ENCODE measurements at places on chromosomes 16 and 17.

DNA sequence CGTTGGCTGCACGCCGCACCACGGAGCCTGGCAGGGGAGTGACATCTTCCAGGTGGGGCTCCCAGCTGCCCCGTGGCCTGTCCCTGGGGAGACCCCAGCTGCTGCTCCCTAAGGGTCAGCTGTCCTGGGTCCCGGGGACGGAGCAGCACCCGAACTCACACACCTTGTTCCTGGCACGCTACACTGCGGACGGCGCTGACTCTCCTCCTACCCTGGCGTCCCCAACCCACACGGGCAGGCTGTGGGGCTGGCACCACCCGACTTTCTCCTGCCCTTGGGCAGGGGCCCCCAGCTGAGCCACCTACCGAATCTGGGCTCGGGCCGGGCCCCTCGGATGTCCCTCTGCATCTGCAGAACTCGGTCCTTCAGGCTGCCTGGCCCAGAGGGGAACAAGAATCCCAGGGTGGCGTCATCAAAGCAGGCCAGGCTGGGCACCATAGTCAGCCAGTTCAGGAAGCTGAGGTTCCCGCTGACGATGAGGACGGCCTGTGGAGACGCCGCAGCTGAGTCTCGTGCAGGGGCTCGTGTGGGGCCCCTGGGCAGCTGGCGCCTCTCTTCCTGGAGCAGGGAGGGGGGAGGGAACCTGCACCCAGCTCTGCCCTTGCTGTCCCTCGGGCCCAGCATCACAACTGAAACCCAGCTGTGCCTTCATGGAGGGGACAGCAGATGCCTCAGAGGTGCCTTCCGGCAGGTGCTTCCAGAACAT lies 70.5 kb upstream of the GNG13 start:
- no peak for DNase-seq

- DNase-seq, result no peak
Observed at GRCh38 chr17:70308618-70309017, 139.3 kb downstream of the KCNJ2 start.

DNA sequence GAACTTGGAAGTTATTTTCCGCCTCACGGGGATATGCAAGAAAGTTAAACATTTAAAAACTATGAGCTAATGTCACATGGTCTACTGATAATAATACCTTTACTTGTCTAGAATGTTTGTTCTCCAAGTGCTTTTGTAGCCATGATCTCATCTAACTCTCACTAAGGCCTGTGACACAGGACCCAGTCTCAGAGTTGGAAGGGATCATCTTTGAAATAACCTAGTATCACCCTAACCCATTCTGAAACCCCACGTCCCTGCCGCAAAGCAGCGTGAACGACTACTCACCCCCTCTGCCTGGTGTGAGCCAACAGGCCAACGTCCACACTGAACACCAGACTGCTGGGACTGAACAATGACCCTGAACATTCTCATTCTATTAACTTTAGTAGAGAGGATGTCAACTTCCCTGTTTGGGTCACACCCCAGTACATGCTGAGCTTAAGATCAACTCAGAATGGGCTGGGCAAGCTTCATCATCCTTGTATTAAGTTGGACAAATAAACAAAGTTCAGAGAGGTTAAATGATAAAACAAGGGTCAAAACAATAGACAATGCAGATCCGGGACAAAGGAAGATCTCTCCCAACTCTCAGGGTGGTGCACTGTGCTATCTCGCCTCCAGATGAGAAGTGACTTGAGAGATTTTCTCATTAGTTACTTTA lies 54.8 kb upstream of the BCAR1 start:
- no peak for DNase-seq

DNA sequence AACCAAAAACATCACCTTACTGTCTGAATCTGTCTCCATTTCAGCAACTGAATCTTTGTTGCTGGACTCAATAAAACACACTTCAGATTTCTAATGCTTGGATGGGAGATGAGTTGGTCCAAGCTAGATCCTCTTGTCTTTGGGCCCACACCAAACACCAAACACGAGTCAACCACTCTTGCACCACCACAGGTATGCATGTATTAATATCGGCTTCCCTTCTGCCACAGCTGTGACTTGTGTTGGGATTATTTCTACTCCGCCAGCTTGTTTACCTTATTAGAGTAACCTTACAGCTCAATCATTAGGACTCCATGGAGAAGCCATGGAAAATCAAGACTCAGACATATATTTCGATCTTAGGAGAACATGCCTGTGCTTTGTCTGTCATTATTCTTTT lies 49.9 kb downstream of the XYLT1 start:
- DNase-seq, result no peak

GRCh38 chr16:51994597-51994996 lies 552.3 kb downstream of the TOX3 start:
- DNase-seq, result no peak

- no peak for DNase-seq
Observed at GRCh38 chr17:6286233-6286632, 148.7 kb downstream of the AIPL1 start.

- no peak for DNase-seq
Observed at GRCh38 chr16:66802159-66802558, 775 bp upstream of the TERB1 start.

Measured in D341Med (cell line).